PC-3 (cell line): ENCODE measurements at places on chromosomes 12 and 14. TPM values are rescaled to one million over a fixed set of nuclear protein-coding genes. Genes with fewer than 3 reads are reported as not detected.

The TOGARAM1 gene
- total RNA-seq: 5.8 and 6.3 TPM in 2 replicates

DNA sequence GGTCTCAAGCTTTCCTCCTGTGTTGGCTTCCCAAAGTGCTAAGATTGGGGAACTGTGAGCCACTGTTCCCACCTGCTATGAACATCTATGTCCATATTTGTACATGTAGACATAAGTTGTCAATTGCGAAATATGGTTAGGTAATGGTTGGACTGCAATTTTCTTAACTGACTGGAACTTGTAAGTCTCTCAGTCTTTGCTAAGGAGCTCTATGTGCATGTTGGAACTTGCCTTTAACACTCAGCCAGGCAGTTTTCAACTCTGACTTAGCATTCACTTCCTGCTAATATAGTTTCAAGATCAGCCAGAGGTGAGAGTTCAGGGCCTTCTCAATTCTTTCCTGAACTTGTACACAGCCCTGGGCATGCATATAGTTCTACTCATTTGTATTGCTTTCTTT is 44.5 kb upstream of the EEA1 start:
- DNase-seq: peak; percentile 73

DNA sequence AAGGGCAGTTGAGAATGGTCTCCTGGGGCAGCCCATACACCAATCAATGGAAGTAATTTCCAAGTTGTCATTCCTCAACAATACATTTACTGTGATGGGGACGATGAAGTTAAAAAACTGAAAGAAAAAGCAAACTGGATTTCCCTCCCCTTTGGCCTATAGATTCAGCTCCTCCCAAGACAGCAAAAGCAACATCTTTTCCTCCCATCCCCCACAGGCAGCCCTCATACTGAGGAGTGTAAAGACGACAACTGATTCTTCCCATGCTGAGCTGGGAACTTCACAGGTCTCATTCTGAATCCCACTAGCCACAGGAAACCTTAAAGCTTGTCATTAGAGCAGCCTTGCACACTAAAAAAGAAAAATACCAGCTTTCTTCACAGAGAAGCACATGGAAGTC is 48.5 kb downstream of the PITPNM2 start:
- DNase-seq: no peak

The GLIPR1 gene
- total RNA-seq: 21.3 and 22.2 TPM in 2 replicates

The NGB gene
- total RNA-seq: not detected in 2 replicates

DNA sequence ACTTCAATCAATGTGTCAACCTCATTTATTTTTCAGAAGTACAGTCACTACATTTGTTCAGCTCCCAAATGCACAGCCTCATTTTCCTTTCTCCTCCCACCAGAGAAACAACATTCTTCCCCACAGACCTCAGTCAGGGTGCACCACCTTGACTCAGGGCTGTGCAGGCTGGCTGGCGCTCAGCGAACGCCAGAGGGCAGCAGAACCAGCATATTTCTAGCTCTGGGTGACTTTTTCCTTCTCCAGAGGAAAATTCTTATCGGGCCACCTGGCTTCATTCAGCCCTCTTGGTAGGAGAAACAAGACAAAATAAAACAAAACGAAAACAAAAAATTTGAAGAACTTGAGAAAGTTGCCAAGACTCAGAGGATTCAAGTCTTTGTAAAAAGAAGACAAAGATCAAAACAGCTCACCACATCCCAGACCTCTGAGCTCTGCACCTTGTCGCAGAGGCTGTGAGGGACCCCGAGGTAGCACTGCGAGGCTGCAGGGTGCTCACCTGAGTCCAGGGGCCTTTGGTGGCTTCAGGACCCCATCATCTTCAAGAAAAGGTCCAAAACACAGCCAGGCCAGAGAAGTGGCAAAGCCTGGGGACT is 33.7 kb downstream of the PAH start:
- peak; percentile 72 for DNase-seq

- DNase-seq: no peak
Measured at GRCh38 chr14:91372671-91373495, 44.7 kb downstream of the CCDC88C start.

DNA sequence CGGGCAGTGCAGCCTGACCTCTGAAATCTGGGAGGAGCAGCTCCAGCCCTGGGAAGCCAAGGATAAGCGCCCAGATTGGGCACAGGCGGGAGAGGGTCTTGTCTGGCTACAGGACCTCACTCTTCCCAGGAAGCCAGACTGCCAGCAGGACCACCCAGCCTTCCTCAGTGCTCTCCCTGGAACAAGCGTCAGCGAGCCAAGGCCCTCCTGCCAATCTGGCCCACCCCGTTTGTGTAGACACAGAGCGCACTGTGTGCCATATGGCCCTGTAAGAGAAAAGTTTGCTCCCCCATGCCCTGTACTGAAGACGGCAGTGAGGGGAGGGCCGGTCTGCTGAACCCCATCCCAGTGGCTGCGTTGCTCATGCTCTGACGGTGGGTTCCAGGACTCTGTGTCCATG is 1.2 kb upstream of the C14orf180 start:
- no peak for DNase-seq

GRCh38 chr14:91252871-91253794 is 8.6 kb upstream of the GPR68 start:
- peak; percentile 33 for DNase-seq

The CACNA2D4 gene
- not detected in 2 replicates for total RNA-seq

DNA sequence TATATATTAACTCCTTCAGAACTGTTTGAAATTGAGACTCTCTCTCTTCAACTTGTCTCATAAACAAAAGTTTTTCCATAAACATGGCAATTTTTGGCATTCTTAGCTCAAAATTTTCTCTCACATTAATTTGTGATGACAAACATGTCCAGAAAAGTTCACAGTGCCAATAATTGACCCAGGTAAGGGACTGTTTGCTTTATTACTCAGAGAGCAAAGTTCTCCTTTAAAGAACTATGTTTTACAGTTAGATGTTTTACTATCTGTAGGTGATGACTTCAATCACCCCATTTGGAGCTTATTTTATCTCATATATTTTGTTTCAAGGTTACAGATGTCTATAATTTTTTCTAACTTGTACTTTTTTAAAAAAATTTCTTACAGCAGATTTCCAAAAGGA is 855.6 kb downstream of the SLC16A7 start:
- peak; percentile 46 for DNase-seq

The KLRD1 gene
- total RNA-seq: 0.06 TPM in 1 of 2 replicates, not detected in the other

DNA sequence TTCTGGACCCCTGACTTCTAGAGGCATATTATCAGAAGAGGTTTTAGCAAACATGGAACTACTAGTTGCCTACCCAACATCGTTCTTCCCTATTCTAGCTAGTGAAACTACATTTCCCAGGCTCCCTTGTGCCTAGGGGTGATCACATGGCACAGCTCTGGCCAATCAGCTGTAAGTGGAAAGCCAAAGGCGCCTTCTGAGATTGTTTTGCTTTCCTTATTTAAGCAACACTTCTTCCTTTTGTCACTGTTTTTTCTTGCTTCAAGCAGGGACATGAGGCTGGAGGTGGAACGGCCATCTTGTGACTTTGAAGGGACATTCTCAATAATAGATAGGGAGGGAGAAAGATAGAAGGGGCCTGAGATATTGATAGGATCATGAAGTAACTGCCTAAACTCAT is 136.7 kb downstream of the ZNF664 start:
- peak; percentile 45 for DNase-seq

The NKX2-1 gene
- not detected in 2 replicates for total RNA-seq

The SLC25A21 gene
- 0.87 and 1.0 TPM in 2 replicates for total RNA-seq

DNA sequence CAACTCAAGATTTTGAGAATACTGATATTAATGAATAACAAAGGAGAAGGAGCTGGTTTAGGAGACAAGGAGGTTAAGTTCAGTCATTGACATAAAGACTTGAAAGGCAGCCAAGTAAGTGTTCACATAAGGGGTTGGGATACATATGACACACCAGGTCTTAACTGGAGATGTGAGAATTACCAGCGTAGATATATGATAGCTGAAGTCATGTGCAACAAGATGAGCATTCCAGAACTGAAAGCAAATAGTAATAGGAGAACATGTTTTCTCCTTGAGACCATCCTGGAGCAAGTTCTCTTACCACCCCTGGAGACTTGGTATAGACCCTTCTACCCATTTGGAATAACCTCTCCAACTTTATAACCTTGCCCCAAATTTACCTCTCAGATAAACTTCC is 43.3 kb upstream of the NPFF start:
- peak; percentile 71 for DNase-seq

DNA sequence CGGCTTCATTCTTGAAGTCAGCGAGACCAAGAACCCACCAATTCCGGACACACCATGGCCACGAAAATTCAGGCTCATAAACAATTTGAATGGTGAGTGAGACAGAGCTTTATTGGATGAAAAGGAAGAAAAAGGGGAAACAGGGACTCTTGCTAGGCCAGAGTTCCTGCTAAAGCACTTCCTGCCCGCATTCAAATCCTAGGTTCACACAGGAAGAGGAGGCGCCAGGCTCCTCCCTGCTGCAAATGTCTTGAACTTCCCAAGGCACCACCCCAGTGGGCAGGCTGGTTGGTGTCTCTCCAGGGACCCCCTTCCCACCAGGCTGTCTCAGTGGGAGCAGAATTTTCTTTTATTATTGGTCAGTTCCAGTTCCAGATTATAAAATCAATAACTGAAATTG is 121.2 kb downstream of the FSCB start:
- no peak for DNase-seq

The PPFIA2 gene
- total RNA-seq: not detected in 2 replicates

GRCh38 chr14:105077649-105077995 is 12.4 kb upstream of the GPR132 start:
- DNase-seq: no peak

GRCh38 chr14:24988760-24989159 is 61.2 kb downstream of the STXBP6 start:
- DNase-seq: no peak

DNA sequence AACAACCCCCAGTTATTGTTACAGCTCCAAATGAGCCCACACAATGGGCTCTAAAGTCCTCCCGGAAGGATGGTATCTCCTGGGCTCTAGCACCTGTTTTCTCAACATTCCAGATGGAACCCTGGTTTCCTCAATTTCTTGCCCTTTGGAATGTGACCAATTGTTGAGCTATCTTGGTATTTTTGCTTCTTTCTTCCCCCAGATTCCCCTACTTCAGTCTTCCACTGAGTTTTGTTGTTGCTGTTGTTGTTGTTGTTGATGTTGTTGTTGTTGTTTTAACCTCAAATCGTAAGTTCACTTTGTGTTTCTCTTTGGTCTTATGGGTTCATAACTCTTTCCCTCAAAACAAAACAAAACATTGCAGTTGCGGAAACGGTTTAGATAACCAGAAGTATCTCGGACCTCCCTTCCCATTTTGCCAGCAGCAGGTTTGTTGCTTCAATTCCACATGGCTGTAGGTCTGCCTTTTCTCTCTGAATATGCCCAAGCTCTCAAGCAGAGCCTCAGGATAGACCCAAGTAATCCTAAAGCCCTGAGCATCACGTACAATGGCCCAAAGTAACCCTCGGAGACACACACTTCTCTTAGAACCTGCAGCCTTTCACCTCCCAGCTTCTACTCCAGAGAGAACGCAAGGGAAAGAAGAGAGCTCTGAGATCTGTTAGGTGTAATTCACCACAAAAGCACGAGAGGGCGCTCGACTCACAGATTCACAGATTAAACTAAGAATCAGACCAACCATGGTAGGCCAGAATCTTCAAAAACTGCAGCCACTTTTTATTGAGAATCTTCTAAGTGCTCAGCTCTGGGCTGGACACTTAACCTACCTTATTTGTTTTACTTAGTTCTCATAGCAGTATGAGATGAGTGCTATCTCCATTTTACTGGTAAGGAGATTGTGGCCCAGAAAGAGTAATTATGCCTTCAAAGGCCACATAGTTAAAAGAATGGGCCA is 1.0 kb upstream of the DDX23 start:
- peak; percentile 96 for DNase-seq

DNA sequence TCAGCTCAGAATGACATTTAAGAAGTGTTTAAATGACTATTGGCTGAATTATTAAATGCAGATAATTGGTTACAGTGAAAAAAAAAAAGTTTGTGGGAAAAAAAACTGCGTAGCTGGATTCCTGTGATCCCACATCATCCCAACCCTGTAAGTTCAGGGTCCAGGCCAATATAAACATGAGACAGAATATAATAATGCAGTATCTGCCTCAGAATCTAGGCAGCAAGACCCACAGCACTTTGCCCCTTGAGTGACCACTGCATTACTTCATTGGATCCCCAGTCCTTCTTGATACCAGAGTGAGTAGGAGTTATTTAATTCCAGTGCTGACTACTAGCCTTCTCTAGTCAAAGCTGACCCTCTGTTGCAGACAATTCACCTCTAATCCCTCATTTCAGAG is 272.6 kb downstream of the CCER1 start:
- no peak for DNase-seq

GRCh38 chr12:68303850-68304249 is 28.3 kb downstream of the MDM1 start:
- no peak for DNase-seq

The NDUFB1 gene
- total RNA-seq: 147 and 248 TPM in 2 replicates

GRCh38 chr12:32475724-32476123 is 76.4 kb downstream of the FGD4 start:
- no peak for DNase-seq

The SCNN1A gene
- total RNA-seq: 2.3 and 2.9 TPM in 2 replicates

DNA sequence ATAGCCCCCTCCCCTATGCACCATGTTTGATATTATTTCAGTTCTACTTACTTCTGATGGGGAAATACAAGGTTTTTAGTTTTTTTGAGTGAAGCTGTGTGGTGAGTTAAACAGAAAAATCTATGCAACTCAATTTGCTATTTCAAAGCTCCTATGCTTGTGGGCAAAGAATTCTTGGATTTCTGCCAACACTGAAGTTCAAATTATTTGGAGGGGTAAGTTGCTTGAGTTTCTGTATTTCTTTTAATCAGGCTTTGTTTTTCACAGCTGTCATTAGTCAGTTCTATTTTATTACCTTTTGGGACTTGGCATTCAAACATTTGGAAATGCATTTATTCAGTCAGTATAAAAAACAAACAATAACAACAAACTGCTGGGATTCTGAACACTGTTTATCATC is 407.5 kb upstream of the MGAT4C start:
- no peak for DNase-seq

- DNase-seq: no peak
Measured at GRCh38 chr14:50394713-50395112, 2.0 kb downstream of the CDKL1 start.

The CLEC1A gene
- not detected in 2 replicates for total RNA-seq

DNA sequence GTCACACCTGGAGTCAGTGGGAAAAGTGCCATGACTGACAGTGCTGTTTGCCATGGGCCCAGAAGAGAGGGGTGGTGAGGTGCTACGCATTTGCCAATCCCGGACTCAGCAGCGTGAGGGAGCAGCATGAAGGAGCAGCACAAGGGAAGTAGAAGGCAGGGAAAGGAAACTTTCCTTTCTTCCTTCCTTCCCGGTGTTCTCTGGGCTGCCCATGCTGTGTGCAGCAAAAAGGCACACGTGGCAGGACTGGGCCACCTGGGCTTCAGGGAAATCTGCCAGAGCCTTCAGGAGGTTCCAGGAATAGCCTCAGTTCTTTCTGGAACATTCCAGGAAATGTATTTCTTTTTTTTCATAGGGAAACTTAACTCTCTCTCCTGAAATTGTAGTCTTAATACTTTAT is 23.0 kb downstream of the TRIM9 start:
- DNase-seq: no peak

- peak; percentile 45 for DNase-seq
Measured at GRCh38 chr14:22622255-22622654, 21.9 kb downstream of the OR6J1 start.

The EXD2 gene
- total RNA-seq: 19.0 and 19.9 TPM in 2 replicates

- DNase-seq: no peak
Measured at GRCh38 chr12:91965781-91966180, 179.9 kb downstream of the BTG1 start.

The PTHLH gene
- 383 and 414 TPM in 2 replicates for total RNA-seq
